Fibroblast of the aortic adventitia (primary cell): ENCODE measurements at places on chromosomes 12 and 14.

DNA sequence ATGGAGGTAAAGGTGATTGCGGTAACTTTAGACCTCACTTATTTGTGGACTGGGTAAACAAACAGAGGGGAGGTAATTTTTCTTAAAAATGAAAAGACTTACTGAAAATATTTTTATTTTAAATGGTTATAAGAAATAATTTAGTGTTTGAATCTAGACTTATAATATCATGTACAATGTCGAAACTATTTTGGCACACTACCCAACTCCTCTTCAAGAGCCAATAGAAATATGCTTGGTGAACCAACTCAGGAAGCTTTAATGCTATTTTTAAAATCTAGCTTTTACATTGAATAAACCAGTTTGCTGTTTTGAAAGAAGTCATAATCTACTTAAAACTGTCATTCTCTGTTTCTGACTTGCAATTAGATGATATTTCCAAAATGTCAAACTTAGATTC lies 175.8 kb upstream of the NPAS3 start:
- peak; percentile 68 for DNase-seq

DNA sequence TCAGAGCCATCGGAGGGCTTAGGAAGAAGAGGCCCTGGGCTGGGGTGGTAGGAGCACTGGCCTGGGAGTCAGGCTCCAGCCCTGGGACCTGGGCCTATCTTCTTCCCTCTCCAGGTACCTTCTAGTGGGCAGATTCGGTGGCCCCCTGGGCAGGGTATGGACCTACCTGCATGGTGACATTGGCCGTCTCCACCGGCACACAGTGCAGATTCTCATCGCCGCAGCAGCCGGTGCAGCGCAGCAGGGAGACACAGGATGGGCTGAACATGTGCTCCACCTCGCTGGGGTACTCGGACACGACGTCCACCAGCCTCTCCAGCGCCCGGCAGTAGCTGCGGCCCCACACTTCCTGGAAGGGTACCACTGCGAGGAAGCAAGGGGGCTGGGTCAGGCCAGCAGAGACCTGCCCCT lies 6.2 kb downstream of the PGF start:
- DNase-seq: no peak

DNA sequence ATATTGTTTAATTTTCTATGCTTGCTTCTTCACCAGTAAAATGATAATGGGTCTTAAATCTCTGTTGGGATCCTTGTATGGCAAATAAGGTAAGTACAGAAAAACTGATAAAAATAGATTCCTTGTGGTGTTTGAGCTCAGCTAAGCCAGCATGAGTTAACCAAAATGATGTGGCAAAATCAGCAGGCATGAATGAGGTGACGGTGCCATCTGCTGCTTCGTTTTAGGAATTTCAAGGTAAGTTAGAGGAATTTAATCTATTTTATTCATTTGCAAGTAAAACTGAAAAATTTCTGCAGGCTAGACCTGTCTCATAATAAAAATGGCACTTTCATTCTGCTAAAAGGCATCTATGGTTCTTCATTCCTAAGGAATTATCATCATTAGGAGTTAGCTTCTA lies 10.0 kb upstream of the CLEC7A start:
- peak; percentile 60 for DNase-seq

GRCh38 chr12:109606320-109607028 lies 32.9 kb downstream of the MVK start:
- DNase-seq: no peak

GRCh38 chr12:127677537-127678131 lies 589.3 kb upstream of the TMEM132C start:
- DNase-seq: peak; percentile 90

DNA sequence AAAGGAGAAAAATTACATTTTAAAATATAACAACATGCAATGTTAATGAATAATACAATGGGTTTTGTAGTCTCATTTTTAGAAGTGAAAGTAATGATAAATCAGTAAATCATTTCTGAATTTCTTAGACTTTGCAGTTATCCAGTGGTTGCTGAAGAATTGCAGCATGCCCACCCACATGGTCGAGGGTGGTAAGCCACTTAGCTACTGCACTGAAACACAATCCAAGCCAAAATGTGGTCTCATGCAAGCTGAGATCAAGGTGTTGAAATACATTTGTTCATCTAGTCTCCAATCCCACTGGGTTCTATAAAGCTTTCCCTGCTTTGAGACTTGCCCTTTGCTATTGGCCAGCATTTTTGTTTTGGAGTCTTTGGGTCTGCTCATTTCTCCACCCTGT lies 247.9 kb downstream of the NELL2 start:
- DNase-seq: no peak

GRCh38 chr14:69328765-69329164 lies 68.8 kb downstream of the GALNT16 start:
- no peak for DNase-seq

DNA sequence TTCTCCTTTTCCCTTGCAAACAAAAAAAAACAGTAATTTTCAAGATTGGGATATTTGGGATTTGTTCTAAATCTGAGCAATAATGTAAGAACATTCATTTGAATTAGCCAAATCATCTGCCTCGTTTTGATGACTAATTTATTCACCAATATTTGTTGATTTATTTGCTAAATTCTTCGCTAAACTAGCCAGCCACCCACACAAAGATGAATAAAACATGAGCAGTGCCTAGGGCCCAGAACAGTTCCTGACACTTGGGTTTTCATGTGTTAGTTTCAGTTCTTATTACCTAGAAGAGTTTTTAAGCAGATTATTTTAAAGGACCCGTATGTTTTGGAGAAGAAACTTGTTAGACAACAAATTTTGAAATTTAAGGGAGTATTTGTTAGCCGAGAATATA lies 1.4 kb downstream of the ETNK1 start:
- DNase-seq: peak; percentile 38

DNA sequence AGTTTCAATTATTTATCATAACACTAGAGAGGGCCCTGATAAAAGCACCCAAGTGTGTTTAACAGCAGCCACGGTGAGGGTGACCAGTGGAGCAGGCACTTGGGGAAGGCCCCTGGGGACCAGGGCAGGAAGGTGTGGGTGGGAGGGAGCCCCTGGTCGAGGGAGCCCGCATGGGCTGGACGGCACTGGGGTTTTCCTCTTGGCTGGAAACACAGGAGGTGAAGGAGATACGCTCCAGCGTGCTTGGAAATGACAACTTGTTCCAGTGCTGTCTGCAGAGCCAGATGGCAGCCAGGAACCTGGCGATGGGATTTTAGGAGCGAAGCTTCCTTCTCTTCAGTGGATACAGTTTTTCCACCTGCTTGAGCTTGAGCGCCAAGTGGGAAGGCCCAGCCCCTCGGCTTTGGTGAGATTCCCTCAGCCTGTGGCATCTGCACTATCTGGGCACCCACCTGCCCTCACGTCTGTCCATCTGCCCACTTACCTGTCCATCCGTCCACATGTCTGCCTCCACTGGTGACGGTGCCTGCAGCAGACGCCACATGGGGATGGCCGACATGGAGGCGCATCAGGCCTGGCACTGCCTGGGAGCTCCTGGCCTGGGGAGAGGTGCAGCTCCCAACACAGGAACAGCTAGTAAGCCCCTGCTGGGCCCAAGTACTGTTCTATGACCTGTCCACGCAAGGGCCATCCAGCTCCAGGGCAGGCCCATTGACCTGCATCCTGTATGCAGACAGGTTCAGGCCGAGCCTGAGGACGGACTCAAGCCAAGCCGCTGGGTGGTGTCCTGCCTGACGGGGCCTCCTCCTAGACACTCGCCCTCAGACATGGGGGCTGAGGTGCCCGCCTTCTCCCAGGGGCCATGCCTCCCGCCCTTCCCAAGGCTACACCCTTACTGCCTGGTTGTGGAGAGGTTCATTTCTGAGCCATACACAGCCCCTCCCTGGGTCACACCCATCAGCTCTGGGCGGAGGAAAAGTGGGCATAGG lies 192.2 kb upstream of the C14orf180 start:
- no peak for DNase-seq

GRCh38 chr14:82230748-82231147 lies 697.1 kb upstream of the SEL1L start:
- DNase-seq: no peak

GRCh38 chr14:37168721-37169120 lies 3.7 kb downstream of the SLC25A21 start:
- DNase-seq: no peak

DNA sequence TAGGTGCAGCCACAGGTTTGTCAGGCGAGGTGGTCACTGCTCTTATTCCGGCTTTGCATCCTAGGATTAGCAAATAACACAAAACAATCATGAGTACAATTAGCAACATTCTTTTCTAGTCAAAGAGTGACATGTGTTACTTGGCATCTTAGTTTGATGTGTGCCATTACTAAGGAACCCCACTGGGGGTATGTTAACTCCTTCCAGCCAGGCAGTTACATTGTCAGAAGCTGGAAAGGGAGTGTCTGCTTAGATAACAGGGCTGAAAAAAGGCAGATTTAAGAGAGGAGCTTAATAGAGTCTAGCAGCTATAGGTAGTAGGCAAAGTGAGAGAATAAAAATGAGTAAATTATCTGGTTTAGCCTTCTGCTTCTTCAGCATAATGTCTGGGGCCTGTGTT lies 30.5 kb upstream of the METAP2 start:
- no peak for DNase-seq

- peak; percentile 45 for DNase-seq
These were observed 363.4 kb downstream of the DAD1 start for GRCh38 chr14:22225516-22226140.

GRCh38 chr14:105507247-105507646 lies 16.2 kb downstream of the TEDC1 start:
- no peak for DNase-seq

DNA sequence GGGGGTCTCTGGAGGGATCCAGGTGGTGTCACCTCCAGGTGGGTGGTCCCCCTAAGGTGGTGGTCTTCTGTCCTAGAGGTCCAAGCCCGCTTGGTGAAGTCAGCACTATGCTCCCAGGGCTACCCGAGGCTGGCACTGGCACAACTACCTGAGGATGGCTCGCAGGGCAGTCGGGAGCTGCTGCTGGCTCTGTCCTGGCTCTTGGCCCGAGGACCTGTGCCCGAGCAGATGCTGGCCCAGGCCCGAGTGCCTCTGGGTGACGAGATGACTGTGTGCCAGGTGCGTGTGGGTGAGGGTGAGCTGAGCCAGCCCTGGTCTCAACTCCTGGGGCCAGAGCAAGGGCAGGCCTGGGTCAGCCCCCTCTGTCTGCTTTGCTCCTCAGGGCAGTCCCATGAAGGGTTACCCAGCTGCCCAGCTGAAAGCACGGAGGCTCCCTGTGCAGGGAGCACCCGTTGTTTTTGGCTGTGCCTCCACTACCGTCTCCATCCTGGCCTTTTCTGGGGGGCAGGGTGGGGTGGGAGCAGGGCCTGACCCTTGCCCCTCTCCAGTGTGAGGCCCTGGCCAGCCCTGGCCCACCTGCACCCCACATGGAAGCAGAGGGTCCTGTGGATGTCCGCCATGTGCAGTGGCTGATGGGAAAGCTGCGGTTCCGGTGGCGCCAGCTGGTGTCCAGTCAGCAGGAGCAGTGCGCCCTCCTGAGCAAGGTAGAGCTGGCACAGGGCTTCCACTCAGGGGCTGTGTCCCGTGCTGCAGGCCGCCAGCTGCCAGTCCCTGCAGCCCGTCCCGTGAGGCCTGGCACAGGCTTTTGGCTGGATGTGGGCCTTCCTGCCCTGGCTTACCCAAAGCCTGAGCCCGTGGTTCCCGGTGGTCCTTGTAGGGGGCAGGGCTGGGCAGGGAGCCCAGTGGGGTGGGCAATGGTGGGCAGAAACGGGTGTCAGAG lies 1.3 kb downstream of the TEDC1 start:
- DNase-seq: no peak

GRCh38 chr14:98684468-98684867 lies 587.5 kb downstream of the BCL11B start:
- DNase-seq: no peak

GRCh38 chr14:102485693-102486512 lies 23.7 kb downstream of the ANKRD9 start:
- DNase-seq: no peak

DNA sequence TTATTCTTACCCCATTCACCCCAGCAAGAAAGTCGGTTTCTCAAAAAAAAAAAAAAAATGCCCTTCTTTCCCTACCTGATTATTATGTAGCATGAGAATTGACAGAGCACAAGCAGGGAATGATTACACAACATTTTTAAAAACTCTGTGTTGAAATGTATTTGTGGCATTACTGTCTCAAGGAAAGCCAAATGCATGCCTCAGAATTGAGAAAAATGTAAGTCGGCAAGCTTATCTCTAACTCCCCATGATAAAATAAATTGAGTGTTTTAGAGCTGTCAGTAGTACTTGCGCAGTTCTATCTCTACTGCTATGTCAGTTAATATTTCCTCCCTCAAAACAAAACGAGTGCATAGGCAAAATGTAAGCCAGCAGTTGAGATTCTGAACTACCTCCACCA lies 25.7 kb downstream of the ANO4 start:
- peak; percentile 22 for DNase-seq

DNA sequence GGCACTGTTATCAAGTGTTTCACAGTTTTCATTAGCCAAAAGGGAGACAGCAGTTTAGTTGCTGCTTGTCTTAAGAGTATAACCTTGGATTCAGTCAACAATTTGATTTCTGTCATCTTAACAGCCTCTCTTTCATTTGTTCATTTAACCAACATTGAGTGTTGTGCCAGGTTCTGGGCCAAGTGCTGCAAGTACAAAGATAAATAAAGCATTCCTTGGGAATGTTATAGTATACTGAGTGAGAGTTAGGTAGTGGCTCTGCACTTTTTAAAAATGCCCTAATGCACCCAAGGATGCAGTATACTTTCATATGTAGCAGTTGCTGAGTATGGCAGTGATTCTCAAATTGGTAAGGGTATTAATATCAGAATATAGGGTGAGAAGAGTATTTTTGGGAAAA lies 15.4 kb downstream of the APAF1 start:
- no peak for DNase-seq

DNA sequence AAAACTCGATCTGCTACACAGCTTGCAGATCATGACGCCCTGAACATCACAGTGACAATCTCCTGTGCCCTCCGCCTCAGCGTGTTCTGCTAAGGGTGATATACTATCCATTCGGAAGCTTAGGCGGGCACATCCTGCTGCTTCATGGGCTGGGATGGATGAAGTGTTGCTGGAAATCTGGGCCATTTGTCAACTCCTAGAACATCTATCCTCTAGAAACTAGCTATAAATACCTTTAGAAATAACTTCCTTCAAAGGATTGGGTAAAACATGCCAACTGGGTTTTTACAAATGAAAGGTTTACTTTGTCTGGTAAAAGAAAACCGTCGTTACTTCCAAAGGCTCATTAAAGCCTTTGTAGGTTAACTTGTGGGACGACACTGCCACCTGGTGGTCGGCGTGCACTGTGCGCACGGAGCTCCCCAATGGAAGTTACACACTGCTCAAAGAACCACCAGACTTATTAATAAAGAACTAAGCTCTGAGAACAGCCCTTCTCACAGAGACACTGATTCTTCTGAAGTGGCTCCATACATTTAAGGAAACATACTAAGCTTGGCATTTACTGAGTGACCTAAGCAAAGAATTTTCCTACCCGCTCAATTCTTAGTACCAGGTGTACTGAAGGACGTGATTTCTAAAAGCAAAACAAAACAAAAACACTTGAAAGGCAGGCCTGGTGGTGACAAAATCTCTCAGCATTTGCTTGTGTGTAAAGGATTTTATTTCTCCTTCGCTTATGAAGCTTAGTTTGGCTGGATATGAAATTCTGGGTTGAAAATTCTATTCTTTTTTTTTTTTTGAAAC lies 21.6 kb upstream of the CACNA2D4 start:
- peak; percentile 86 for DNase-seq

- peak; percentile 80 for DNase-seq
These were observed 1.5 kb upstream of the NTS start for GRCh38 chr12:85872497-85873091.
